ENCODE measurements at places on chromosomes 5 and 9.
A peak's percentile ranks its signal among the peaks of the same experiment; 100 is the strongest.

- no peak for DNase-seq
Measured at GRCh38 chr9:82987370-82988189, 75.4 kb downstream of the RASEF start.

DNA sequence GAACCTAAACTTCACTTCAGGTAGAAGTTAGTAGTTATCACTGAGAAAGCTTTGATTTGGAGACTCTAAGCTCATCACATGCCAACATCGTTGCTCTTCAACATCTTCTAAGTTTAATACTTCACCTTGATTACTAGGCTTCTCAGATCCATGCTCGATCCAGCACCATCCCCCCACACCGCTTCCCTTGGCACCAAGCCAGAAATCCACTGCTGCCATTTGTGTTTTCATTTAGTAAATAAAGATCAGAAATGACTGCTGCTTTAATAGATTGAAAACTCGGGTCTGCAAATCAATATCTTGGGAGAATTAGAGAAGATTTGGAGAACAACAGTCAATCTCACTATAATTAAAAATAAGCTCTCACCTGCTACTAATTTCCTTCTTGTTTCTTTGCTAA lies 214.7 kb upstream of the NR4A3 start:
- DNase-seq: no peak

DNA sequence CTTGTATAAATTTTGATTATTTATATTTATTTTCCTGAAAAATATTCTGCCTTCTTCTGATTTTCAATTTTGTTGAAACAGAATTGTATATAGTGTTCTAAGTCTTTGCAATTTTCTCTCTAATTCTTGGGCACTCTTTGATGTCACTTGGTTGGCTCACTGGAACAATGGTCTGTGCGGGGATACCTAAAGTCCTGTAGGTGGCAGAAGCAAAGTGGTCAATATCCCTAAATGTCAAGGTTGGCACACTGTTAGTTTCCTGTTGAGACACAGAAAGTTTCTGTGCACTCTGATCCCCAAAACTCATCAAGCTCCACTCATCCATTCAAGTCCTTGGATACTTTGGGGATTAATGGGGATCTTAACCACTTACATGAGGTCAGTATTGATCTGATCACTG lies 480.8 kb upstream of the CCNG1 start:
- no peak for DNase-seq

DNA sequence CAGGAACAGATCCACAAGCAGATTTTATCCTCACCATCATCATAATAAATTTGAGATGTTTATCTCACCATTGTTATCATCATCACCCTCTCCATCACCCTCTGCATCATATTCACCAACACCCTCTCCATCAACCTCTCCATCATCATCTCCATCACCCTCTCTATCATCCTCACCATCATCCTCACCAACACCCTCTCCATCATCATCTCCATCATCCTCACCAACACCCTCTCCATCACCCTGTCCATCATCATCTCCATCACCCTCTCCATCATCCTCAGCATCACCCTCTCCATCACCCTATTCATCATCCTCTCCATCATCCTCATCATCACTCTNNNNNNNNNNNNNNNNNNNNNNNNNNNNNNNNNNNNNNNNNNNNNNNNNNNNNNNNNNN lies 567.0 kb upstream of the SGCD start:
- no peak for DNase-seq

GRCh38 chr5:76663573-76663972 lies 40.4 kb upstream of the F2RL2 start:
- no peak for DNase-seq

DNA sequence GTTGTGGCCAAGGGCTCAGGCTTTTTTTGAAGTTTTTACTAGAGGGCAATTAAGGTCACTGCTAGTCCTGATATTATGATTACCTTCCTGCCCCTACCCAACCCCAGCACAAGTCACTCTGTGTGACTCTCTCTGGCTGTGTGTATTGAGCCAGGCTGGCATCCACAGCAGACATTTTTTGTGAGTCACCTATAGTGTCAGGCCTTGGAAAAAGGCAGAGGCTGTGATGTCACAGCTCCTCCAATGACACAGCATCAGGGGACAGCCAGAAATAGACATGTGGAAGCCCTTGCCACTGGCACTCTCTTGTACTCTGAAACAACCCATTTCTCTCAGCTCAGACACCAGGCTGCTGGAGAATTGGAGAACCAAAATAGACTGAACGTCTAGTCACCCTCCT lies 145.4 kb downstream of the NMUR2 start:
- DNase-seq: no peak

GRCh38 chr5:31049936-31050704 lies 143.4 kb upstream of the CDH6 start:
- DNase-seq: no peak

DNA sequence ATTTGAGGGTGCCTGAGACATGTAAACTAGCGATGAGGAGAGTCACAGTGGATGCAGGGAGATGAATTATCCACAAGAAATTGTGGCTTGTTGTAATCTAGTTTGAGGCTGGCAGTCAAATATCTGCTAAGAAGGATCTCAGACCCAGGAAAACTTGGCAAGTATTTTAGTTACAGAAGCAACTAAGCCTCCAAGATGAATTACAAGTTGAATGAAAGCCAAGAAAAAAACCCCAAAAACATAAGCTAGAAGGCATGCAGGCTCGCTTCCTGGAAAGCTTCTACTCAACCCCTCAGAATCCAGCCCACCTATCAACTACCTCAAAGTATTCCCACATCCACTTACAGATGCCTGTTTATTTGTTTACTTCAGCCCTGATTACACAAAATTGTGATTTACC lies 696.9 kb downstream of the MAT2B start:
- no peak for DNase-seq

DNA sequence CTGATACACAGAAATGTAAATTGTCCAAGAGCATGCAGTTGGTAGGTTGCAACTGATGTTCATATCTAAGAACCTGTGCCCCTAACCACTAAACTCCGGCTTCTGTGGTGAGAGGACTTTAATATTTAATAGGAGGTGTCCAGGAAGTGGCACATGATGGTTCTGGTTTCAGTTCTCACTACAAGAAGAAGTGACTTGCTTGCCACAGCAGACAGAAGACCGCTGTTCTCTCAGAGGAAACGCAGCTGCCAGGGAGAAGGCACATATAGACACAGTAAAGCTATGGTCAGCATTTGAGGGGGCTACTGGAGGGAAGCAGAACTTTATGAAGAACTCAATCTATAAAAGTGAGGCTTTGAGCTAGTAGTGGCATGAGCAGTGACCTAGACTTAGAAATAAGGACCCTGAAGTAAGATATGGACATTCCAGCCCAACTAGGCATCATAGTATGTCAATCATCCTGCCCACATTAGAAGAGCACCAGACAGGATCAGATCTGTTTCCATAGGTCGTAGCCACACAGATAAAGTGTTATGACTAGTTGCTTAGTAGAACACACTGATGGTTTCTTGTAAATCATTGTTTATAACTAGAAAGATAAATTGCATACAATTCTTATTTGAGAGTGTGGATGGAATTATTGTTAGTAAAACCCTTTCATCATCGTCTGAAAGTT lies 36.4 kb upstream of the DAB2 start:
- DNase-seq: no peak

GRCh38 chr5:154779105-154779504 lies 23.9 kb downstream of the LARP1 start:
- peak; percentile 69 for DNase-seq

DNA sequence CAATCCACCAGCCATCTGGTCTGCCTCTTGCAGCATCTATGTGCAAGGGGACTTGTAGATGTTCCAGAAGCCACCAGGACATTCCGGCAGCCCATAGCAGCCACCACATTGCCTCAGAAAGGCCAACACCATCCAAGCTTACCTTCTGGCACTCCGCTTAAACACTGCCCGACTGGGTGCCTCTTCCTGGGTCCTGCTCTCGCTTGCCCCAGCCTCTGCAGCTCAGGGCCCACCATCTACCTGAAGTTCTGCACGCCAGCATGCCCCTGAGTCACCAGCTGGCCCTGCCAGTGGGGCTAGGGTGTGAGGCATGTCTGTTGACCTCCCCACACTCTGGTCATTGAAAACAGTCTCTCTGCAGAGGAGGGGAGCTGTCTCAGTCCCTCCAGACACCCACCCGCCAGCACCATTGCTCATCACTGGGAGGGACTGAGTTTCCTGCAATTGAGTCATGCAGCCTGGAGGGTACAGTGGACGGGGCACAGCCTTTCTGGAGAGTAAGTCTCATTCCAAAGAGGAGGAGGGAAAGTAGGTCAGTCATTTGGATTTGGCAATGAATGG lies 16.9 kb upstream of the COL5A1 start:
- DNase-seq: no peak

- DNase-seq: no peak
Measured at GRCh38 chr9:76415731-76416130, 21.5 kb upstream of the RFK start.

DNA sequence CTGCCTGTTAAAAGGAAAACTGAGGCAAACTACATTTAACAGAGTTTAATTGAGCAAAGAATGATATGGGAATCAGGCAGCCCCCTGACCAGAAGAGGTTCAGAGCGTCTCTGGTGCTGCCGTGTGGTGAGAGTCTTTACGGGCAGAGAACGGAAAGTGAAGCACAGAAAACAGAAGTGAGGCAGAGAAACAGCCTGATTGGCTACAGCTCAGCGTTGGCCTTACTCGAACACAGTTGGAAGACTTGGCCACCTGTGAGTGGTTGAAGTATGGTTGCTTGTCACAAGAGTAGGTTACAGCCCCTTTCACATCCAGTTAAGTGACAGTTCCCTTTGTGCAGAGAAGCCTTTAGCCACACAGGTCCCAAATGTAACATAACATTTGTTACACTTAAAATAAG lies 16.9 kb upstream of the FBP1 start:
- DNase-seq: no peak

DNA sequence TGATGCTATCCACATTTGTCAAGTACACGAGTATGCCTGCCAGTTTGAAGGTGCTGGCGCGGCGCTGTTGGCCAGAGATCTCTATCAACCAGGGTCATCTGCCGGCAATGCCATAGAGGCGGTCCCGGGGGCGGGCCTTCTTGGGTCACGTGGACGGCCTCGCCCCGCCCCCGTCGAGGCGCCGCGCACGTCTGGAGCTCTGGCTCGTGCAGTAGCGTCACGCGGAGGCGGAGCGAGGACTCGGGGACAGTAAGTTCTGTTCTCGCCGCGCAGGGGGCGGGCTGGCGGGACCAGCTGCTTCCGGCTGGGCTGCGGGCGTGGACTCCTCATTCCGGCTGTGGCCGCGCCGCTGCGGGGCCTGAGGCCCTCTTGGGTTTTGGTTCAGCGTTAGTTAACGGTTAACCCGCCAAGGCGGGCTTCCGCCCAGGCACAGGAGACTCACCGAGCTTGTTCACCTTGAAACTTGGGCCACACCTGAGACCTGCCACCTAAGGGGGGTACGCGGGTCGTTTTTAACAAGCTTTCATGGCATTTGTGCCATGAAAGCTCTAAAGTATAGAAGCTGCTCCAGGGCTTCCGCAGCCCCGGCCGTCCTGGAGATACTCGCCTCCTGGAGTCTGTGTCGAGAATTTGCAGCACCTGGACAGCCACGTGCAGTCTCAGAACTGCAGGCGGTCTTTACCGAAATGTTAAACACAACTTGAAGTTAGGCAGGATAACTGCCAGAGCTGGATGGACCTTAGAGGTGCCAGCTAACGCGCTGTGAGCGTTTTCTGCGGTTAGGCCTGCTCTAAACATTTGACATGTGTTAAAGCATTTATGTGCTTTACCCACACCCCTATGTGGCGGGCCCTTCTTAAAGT lies at the start of gene RFESD:
TSS of gene RFESD (plus strand) at position 209 of the 863 bp plus-strand sequence. CDS start 5,495 bp downstream, outside the sequence.
- peak; percentile 64 for DNase-seq

DNA sequence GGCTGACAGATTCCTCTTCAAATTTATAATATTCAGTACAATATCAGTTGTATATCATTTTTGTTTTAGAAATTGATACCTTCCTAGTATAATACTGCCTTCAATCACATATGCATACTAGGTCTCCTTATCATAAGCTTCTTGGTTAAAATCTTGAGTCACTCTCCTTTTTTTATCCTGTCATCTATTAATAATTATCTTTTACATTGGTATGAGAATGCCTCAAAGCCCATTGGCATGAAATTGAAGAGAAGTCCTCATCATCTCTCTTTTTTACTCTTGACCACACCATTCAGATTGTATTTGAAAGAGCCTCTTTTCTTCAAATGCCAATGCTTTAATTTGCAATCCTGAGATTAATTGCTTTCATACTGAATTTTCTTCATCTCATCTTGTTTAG lies 810.3 kb downstream of the BRINP1 start:
- no peak for DNase-seq

GRCh38 chr9:78047106-78047505 lies 15.5 kb upstream of the GNAQ start:
- DNase-seq: no peak

DNA sequence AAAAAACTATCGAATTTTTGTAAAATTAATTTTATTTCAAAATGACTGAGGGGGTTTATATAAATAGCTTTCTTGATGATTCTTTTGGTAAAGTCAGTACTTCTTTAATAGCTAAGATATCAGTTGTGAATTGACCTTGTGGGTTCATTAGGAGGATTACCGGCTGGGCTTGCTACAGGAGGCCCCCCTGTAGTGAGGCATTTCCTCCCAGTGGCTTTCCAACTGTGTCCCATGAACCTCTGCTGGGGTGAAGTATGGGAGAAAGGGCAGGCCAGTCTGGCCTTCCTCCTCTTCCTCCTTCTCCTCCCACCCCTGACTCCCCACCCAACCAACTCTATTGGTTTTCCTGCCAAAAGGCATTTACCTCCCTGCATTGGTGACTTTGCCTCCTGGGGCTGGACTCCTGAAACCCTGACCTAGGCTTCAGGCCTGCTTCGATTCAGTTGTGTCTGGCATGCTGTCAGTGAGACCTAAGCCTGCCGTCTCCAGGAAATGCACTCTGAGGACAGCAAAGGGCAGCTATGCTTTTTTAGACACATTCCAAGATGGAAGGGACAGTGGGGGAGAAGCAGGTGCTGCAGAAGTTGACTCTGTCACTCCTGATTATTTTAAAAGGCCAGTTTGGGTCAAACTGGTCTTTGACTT lies 144.8 kb downstream of the HSPA4 start:
- no peak for DNase-seq

DNA sequence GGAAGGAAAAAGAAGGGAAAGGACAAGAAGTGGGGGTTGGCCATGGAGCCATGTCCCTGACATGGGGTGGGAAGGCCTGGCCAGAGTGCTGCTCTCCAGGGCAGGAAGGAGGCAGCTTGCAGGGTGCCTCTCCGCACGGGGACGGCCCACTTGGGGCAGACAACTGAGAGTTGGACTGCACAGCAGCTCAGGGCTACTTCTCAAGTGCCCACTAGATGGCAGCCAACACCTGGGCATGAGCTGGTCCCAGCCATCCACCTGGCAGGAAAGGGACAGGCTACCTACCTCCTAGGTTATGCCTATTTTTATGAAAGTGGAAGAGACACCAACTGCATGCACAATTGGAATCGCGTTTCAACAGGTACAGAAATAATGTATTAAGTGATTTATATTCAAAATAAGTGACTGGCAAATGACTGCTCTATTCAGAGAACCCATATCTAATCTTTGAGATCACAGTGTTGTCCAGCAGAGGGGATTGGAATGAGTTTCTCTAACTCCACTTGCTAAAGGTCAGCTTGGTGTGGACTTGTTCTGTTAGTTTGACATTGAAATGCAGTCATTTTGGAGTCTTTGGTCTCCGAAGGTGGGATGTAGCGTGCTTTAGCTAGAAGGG lies 113.4 kb downstream of the SYK start:
- DNase-seq: no peak

- DNase-seq: no peak
Measured at GRCh38 chr5:95924720-95925377, 36.8 kb downstream of the ELL2 start.

Measured in GM04503 (cell line).